AG04450 (cell line): ENCODE measurements at places on chromosomes 3 and 15.

DNA sequence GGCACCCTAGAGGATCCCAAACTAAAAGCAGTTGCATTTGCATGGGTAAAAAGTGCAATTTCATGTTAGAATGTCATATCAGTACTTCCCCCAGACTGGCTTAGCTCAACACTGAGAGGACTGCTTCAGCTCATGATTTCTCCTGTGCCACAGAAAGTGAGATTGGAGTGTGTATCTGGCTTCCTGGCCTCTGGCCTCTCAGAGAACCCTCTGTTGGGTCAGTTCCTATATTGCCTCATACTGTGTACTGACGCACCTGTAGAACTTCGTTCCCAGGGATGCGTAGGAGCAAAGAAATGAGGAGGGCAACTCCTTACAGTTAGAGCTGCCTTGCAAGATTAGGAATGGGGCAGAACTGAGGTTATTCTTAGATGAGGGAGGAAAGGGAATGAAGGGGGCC lies 340.8 kb downstream of the TIGIT start:
- no peak for DNase-seq

DNA sequence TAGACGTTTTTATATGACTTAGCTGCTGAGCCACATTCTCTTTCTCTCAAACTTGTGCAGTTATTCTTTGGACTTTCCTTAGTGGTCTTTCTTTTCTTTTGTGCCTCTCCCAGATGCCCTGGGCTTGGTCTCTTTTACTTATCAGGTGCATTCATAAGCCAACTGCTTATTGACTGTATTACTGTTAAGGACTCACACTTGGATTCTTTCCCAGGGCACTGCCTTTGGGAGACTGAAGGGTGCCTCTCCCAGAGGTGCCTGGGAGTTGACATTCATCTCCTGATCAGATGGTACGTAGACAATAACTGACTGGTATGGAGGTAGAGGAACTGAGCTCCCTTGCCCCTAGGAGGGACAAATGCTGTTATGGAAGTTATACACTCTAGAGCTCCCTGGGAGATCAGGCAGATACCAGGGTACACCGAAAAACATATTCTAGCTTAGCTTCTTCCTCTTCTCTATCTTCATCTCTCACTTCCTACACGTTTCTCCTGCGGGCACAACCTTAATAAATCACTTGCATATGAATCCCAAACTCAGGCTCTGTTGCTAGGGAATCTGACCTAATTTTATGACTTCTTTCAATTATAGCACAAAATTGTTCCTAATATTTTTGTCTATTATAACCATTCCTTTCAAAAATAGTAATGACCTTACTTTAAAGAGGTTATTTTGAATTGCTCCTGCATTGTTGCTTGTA lies 24.7 kb downstream of the PARP15 start:
- DNase-seq = no peak

DNA sequence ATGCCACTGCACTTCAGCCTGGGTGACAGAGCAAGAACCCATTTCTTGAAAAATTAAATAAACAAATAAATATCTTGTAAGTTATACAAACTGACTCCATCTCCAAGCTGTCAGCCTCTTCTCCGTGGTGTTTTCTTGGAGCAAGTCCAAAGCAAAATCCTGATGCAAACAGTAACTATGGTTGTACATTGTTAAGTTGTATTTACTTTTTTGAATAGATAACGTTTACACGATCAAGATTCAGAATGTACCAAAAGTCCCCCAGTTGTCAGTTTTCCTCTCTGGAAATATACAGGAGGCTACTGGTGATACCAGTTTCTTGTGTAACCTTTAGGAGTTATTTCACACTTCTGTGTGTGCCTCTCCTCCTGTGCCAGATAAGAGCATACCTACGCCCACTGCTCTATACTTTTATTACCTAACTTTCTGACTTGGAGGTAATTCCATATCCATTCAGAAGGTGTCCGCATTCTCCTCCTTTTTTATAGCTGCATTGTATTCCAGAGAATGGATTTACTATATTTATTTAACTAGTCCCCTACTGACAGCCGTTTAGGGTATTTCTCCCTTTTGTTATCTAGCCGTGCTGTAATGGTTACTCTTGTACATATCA lies 14.2 kb downstream of the CMTM7 start:
- DNase-seq = no peak

DNA sequence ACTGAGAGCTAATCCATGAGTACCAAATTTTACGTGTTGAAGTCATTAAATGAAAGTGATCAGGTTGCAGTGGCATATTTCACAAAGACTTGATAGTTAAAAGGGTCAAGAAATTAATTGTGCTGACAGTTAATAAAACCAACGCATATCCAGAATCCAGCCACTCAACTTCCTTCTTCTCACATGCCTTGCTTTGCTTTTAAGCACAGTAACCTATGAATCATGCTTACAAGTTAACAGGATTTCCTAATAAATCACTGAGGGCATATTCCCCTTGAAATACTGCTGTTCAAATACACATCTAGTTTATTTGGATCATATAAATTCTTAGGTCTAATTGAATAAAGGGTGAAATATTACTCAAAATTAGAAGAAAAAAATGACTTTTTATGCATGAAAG lies 801.5 kb upstream of the EPHA6 start:
- DNase-seq = no peak

DNA sequence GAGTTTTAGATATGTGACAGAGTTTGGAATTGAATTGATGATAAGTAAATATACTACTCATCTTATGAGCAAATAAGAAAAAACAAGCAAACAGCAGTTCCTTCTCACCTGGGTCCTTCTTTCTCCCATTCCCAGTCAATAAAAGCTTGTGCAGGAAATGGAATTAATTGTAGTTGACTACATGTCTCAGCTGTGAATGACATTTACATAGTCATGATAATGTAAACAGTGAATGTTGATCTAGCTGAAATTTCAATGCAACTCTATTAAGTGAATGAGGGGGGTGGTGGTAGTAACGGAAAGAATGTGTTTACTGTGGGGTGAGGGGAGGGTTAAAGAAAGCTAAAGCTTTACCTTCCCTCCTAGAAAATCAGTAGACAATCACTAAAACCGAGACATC lies 76.2 kb downstream of the NFKBIZ start:
- DNase-seq = no peak

DNA sequence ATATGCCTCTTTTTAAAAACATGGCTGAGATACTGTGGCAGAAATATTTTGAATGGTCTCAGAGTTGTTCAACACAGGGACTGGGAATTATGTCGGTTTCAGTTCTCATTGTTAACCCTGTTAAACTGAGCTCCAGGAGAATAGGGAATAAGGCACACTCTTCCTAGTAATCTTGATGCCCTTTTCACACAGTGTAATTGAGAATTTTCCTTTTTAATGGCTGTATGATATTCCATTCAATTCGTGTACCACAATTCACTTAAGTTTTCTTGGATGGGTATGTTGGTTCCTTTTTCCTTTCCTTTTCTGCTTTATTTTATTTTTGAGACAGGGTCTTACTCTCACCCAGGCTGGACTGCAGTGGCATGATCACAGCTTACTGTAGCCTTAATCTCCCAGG lies 33.7 kb upstream of the BCL2L10 start:
- DNase-seq = no peak

DNA sequence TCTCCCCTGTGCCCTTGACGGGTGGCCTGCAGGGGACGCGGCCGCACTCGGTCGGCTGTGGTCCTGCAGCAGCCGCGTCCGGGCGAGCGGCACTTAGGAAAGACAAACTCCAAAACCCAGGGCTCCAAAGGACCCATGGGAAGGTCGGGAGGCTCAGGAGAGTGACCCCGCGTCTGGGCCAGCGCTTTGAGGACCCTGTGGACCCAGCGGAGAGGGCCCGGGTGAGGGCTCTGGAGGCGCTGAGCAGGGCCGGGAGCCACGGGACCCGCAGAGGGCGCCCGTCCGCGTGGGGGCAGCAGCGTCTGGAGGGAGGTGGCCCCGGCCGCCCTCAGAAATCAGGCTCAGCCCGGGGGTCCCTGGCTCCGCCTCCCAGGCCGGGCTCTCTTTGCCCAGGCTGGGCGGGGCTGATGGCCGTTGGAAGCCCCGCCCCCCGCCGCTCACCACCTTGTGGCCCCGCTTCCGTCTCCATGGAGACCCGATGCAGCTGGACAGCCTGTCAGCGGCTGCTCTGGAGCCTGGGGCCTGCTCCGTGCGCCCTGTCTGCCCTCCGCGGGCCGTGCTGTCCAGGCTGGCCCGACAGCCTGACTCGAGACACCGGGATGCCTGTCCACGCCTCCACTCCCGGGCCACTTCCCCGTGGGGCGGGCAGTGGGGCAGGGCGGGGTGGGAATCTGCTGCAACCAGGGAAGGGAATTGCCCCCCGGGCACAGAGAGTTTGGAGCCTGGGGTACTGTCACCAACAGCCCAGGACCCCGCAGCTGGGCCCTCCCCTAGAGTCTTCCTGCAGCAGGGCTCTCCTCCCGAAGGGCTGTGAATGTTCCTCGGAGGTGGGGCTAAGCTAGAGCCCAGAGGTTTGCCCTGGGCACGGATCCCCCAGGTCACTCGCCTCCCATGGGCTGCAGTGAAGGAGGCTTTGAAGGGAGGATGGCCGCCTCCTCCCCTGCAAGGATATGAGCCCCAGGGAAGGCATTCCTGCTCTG lies 34.8 kb upstream of the RPL32 start:
- DNase-seq = no peak

DNA sequence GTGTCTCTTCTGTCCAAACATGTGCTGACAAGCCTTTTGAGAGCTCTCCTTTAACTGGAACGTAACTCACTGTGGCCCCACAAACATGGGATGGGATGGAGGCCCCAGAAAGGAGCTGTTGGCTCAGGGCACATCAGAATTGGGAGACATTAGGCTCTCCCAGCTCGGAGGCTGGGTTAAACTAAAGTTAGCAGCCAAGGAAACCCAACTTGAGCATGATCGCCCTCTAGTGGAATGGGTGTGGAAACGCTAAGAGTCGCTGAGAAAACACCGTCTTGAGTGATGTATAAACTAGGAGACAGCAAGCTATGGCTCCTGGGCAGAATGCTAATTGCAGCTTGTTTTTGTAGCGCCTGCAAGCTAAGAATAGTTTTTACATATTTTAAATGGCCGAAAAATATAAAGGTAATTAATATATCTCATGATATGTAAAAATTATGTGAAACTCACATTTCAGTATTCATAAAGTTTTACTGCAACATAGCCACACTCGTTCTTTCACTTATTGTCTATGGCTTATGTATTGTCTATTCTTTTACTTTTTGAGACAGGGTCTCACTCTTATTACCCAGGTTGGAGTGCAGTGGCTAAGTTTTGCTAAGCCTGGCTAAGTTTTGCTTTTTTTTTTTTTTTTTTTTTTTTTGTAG lies 138.8 kb upstream of the HACD2 start:
- peak; percentile 63 for DNase-seq

DNA sequence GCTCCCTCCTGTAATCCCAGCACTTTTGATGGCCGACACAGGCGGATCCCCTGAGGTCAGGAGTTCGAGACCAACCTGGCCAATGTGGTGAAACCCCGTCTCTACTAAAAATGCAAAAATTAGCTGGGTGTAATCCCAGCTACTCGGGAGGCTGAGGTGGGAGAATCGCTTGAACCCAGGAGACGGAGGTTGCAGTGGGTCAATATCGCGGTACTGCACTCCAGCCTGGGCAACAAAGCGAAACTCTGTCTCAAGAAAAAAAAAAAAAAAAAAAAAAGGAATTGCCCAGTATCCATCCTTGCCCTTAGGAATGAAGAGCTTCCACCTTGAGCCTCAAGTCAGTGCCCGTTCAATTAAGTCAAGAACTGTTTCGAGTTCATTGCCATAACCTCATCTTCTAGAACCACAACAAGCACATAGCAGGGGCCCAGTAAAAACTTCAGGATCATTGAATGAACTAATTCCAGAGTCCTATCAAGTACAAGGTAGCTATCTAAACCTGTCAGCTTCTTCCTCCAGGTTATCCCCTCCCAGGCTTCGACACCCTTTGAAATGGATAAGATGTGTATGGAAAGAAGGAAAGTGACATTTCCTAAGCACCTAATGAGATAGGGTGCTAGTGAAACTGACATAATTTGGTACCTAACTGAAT lies 826 bp downstream of the DBR1 start:
- DNase-seq = no peak

DNA sequence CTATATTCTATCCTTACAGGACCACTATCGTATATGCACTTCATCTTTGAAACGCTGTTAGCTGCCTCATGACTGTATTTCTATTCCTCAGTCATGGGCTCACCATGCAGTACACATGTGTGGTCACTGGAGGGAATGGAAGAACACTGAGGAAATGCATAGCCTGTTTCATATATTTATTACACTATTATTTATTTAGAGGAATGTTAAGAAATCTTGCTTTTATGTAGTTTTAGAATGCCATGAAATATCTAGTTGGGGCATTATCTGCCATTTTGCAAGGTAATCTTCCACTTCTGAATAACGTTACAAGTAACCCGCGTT lies 155.7 kb downstream of the IGF1R start:
- no peak for DNase-seq

- no peak for DNase-seq
Measured at GRCh38 chr3:19547665-19548464, 386.2 kb downstream of the EFHB start.

DNA sequence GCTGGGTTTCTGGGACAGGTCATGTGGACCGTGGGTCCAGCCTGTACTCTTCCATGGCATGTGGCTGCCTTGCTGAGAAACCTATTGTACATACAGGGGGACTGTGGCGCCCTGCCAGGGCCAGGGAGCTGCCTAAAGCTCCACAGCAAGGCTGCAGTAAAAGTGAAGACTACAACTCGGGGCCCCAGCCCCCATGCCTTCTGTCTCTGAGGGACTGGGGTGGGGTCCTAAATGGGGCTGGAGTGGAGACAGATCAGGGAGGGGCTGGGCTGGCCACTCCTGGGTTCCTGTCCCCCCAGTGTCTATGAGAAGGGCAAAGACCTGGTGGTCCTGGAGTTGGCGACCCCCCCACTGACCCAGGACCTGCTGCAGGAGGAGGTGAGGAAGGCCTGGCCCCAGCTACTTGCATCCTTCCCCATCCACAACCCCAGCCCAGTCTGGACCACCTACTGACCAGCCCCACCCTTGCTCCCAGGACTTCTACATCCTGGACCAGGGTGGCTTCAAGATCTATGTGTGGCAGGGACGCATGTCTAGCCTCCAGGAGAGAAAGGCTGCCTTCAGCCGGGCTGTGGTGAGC lies 7.3 kb downstream of the VILL start:
- no peak for DNase-seq

- no peak for DNase-seq
Measured at GRCh38 chr3:69842789-69843188, 103.5 kb downstream of the MITF start.
